Astrocyte of the spinal cord (primary cell): ENCODE measurements at places on chromosomes 16 and 17.

GRCh38 chr17:6666077-6666521 lies 14.5 kb downstream of the C17orf100 start:
- DNase-seq: peak; percentile 78

DNA sequence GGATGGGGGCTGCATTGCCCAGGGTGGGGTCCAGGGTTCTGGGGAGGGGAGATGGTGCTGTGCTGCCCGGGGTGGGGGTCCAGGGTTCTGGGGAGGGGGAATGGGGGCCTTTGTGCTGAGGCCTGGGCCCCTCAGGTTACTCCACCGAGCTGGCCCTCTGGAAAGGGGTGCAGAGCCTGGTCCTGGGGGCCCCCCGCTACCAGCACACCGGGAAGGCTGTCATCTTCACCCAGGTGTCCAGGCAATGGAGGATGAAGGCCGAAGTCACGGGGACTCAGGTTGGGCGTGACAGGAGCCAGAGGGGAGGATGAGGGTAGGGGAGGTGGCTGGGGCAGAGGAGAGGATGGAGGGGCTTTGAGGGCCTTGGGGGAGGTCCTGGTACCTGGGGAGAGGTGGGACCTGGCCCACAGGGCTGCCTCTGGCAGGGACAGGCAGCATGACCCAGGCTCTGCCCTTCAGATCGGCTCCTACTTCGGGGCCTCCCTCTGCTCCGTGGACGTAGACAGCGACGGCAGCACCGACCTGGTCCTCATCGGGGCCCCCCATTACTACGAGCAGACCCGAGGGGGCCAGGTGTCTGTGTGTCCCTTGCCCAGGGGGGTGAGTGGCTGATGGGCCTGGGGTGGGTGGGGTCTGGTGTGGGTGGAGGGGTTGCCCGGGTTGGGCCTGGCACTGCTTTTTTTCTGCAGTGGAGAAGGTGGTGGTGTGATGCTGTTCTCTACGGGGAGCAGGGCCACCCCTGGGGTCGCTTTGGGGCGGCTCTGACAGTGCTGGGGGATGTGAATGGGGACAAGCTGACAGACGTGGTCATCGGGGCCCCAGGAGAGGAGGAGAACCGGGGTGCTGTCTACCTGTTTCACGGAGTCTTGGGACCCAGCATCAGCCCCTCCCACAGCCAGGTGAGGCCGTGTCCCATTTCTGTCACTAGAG lies 7.8 kb downstream of the ITGAX start:
- DNase-seq: no peak

DNA sequence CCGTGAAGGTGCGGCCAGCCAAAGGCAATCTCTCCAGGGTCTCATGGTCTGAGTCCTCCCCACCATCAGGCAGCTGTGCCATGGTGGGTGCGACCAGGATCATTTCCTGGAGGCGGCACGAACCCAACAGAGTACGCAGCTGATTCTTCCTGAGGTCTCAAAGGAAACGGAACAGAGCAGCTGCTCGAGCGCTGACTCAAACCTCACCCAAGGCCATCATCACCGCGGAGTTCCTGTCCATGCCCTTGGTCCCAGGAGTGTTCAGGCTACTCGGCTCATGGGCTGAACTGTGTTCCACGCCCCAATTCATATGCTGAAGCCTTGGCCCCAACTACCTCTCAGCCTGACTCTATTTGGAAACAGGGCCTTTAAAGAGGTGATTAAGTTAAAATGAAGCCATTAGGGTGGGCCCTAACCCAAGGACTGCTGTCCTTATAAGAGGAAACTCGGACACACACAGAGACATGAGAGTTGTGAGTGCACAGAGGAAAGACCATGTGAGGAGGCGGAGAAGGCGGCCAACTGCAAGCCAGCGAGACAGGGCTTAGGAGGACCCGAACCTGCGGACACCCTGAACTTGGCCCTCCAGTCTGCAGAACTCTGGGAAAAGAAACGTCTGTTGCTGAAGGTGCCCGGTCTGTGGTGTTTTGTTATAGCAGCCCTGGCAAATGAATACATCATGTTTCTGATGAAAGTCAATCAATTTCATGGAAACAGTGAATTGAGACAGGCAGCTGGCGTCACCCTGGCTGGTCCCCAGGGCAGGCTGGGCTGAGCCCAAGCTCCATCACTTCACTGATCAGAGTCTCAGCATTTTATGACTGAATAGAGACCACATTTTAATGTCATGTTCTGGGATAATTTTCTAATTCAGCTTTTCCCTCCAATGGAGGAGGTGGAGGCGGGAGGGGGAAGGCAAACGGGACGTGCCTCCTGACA lies 13.7 kb downstream of the MXRA7 start:
- peak; percentile 61 for DNase-seq

- DNase-seq: peak; percentile 61
These were observed 21.7 kb downstream of the KRT23 start for GRCh38 chr17:40915721-40916256.

- DNase-seq: no peak
These were observed 153.0 kb downstream of the RBFOX3 start for GRCh38 chr17:79457889-79458288.

DNA sequence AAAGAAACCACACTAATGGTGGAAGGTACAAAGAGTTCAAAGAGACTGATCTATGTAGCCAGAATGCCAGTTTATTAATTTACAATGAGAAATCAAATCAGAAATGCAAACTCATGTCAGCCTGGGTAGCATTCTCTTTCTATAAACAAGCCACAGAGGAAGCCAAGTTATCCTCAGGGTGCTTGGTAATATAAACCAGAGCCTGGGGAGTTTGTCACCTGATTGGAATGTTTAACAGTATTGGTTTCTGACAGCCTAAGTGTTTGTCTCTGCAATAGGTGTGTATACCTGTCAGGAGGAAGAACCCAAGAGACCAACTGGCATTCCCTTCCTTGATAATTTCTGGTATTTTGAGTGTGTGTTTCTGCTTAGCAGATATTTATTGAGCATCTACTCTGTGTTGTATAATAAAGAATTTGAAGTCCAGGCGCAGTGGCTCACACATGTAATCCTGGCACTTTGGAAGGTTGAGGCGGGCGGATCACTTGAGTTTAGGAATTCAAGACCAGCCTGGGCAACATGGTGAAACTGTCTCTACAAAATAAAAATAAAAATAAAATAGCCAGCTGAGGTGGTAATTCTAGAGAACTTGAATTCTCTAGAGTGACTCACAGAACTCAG lies 3.1 kb upstream of the C17orf58 start:
- no peak for DNase-seq

- peak; percentile 56 for DNase-seq
These were observed 21.7 kb upstream of the SMURF2 start for GRCh38 chr17:64683796-64684195.

DNA sequence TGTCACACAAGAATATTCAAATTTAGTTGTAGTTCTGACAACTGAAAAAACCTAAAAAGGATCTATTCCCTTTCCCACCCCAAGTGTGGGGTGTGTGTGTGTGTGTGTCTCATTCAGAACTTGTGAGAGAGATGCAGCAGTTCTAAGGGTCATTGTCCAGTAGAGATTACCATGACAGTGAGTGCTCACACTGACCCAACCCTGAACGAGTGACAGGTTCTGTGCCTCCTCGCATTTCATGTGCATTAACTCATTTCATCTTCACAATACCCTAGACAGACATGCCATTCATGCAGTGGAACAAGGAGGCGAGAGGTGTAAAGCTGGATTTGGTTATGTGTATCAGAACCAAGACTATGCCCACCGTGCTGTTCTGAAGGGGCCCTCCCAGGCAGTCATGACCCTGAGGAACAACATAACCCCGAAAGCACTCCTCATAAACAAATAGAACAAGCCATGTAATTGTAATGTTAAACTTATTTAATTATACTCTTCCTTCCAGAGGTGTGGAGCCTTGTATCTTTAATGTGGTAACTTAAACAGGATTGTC lies 102.1 kb downstream of the CLEC16A start:
- no peak for DNase-seq

DNA sequence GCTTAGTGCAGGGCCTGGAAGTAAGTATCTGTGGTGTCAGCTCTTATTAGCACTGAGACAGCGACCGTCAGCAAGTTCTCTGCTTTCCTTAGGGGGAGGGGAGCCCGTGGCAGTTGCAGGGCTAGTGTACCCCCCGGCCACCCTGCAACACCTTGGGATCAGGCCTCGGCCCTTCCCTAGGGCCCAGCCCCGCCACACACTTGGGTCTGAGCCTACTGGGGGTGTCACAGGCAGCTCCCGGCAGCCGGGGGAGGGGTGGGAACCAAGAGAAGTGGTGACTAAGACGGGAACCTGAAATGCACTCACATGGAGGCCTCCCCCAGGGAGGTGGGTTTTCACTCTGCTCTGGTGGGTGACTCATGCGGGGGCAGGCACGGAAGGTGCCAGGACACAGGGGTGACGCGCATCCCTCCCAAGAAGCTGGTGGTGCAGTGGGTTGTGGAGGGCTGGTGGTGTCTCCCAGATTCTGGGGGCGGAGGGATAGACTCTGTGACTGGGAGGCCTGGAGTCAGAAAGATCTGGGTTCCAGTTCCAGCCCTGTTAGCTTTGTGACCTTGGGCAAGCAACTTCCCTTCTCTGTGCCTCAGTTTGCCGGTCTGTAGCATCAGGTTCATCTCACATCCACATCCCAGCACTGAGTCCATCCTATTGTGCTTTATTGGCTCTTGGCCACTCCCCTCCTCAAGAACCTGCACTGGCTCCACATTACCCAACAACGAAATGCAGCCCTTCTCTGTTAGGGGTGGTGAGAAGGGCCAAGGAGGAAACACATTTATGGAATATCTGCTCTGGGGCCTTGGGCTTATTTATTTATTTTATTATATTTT lies 44.5 kb downstream of the LAT start:
- DNase-seq: peak; percentile 94

DNA sequence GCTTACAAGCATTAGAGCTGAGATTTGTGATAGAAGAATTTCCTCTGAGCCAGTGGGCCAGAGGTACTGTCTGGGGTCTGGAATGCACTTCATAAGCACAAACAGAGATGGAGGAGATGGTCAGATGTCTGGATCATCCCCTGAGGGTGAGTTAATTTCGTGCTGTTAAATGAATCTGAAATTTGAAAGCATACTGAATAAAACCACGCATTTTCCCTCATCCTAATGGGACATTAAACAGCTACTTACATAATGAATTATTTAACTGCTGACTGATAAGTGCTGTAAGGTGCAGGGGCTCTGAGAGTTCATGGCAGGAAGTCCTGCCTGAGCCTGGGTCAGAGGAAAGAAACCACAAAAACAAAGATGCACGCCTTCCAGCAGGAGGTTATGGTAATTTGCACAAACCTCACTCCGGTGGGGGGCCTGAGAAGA lies 136.3 kb upstream of the XYLT1 start:
- no peak for DNase-seq

DNA sequence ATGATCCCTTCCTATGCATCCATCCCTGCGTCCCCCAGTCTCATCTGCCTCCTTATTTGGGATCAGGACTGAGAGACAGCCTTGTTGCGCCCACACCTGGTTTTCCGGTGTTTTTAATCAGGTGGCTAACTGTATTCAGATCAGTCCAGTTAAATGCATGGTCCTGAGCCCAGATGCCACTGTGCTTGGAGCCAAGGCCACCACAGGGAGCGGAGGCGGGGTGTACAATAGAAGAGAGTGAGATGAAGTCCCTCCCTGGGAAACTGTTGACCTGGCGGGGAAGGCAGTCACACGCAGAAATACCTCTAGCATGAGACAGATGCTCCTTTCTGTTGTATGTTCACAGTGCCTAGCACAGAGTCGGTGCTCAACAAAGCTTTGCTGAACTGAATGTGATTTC lies 6.3 kb downstream of the RCVRN start:
- DNase-seq: no peak

DNA sequence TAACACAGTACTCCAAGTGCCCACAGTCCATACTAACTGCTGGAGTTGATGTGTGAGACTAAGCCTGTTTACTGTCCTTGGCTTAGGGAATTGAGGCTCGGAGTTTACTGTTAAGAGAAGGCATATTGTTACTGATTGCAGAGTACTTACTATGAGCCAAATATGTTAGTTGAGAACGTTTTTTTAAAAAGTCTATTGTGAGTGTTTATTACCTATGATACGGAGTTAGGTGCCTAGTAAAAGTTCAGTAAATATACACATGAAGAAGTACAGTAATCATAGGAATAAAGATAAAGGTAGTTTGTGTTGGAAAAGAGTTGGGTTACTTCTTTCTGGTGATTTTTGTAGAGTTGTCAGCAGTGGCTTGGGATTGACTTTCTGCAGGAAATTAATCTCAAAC lies 25.4 kb downstream of the ZNRF1 start:
- no peak for DNase-seq

DNA sequence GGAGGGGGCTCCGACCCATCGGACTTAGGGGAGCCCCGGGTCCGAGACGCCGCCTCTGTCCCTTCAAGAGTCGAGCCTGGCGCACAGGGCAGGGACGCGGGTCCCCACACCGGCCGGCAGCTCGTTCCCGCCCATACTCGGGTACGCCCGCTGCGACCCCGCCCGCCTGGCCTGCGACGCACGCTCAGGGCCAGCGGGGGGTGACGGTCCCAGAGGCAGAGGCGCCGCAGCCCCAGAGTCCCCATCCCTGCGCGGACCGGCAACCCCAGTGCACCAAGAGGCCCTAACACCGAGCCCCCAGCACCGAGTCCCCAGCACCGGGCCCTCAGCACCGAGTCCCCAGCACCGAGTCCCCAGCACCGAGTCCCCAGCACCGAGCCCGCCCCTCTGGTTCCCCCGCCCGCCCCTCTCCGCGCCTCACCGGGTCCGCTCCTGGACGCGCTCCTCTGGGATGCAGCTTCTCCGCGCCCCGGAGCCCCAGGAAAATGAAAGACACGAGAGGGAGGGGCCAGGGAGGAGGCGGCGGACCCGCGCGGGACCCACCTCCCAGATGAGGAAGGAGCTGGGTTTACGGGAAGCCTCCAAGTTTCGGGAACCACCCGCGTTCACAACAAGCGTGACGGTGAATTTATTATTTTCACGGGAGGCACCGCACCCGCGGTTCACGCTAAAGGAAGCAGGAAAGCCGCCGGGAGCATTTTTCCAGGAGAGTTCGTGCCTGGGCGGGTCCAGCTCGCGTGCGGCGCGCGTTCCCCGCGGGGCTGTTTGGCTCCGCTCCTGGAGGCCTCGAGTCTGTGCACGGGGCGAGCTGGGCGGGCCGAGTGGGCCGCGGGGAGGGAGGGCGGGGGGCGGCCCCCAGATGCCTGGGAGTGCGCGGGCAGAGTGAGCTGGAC lies at the start of gene SECTM1:
TSS of gene SECTM1 (minus strand) at position 488 of the 893 bp plus-strand sequence. CDS start 6,526 bp downstream, outside the sequence.
- DNase-seq: no peak

- DNase-seq: peak; percentile 48
These were observed 72.6 kb downstream of the CLEC16A start for GRCh38 chr16:11016993-11017392.

DNA sequence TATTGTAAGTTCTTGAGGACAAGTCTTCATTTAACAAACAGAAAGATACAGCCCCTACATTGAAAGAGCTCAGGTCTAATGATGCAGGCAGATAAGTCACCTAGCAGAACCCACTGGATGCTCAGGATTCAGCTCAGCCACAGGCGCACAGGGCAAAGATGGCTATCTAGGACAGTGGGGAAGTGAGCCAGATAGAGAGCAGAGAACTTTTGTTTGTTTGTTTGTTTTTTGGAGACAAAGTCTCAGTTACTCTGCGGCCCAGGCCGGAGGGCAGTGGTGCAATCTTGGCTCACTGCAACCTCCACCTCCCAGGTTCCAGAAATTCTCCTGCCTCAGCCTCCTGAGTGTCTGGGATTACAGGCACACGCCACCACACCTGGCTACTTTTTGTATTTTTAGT lies 20.4 kb downstream of the METTL2A start:
- DNase-seq: no peak
